GM20000 (cell line): ENCODE measurements at places on chromosomes 5 and 9.

DNA sequence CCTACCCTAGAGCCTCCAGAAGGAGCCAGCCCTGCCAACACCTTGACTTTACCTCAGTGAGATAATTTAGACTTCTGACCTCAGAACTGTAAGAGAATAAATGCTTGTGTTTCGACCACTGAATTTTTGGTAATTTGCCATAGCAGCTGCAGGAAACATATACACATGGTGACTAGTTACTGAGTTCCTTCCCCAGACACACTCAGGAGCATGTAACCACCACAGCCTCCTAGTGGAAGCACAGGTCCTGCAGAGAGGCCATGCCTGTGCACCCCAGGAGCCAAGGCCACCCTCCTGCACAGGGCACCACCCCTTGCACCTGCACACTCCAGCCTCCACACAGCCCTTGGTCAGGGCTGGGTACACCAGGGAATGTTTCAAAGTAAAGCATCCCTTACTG lies 7.6 kb upstream of the CAMSAP1 start:
- no peak for DNase-seq

DNA sequence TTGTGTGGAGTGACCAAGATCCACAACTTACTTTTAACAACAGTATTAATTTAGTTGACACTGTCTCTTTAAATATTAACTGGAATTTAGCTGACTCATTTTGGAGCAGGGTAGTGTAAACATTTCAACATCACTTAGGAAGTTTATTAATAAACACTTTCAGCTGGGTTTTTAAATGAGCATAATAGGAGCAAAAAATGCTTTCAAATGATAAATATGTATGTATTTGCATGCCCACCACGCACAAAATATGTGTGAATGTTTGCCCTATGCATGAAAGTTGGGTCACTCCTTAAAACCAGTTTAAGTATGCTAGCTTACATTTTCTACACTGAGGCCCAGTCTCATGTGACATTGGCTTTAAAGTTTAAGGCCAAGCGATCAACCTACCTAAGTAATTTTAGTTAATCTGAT lies 2.9 kb downstream of the ZFAND5 start:
- DNase-seq, result no peak

DNA sequence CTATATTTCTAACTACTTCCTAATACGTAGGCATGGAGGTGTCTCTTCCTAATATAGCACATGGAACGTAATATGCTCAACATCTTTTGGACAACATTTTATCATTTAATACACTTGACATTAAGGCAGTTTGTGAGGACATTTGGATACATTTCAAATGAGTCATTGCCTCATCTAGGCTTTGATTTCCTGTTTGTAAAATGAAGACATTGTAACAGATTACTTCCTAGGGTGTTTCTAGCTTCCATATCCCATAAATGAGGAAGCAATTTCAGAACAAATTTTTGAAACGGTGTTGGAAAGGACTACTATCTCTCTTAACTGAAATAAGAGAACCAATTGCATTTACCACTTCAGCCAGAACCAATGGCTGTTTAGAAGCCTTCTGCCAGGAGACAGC lies 38.7 kb downstream of the SLC28A3 start:
- DNase-seq, result no peak

DNA sequence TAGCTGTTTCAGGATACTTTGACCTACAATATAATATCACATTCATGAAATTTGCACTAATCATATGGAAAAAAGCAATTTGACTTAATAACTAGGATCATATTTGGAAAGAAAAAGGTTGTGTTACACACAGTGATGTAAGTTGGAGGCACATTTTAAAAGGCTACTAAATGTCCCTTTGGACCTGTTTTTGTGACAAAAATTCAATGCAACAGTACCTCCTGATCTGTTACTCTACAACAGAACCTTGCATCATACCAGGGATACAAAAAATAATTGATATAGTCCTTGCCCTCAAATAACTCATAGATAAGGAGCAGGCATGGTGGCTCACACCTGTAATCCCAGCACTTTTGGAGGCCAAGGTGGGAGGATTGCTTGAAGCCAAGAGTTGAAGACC lies 67.1 kb downstream of the BAAT start:
- no peak for DNase-seq

DNA sequence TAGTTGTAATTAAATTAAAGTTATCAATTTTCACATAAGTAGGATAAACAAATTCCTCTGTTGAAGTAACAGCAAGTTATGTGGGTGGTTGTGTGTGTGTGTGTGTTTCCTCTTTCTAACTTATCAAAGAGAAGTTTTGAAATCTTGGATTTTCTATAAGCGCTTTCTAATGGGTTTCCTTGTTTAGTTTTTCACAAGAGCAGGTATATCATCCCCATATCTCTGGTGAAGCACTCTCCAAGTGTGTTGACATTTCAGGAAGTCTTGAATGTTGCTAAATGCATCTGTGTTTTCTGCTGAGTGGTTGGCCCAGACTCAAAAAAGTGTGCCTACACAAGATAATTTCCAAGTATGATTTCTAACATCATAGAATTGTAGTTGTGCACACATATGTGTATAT lies 43.3 kb downstream of the PRDM6 start:
- no peak for DNase-seq
